NCI-H1930 (cell line): ENCODE measurements at places on chromosomes 6 and 20.

DNA sequence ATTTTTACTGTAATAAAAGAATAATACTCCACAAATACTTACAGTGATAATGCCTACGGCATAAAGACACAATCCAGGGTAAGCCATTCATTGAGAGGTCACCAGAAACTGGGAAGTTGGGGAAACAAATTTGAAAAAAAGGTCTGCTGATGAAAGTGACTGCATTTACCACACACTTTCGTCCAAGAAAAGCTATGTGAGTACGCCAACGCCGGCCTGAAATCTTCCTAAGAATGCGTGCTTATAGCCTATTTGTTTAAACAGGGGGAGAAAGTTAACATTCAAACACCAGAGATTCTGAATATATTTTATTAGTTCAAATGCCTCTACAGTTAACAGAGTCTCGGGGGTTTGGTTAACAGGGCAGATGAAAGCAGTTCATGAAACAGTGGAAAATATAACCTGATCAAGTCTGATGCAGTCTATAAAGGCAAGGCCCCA is 657 bp upstream of the LTV1 start:
- no peak for DNase-seq

- no peak for DNase-seq
Observed at GRCh38 chr6:14313248-14313647, 195.7 kb downstream of the CD83 start.

GRCh38 chr6:74764486-74764885 is 441.4 kb downstream of the COL12A1 start:
- no peak for DNase-seq

- no peak for DNase-seq
Observed at GRCh38 chr6:157325069-157325805, 1.9 kb upstream of the TMEM242 start.

DNA sequence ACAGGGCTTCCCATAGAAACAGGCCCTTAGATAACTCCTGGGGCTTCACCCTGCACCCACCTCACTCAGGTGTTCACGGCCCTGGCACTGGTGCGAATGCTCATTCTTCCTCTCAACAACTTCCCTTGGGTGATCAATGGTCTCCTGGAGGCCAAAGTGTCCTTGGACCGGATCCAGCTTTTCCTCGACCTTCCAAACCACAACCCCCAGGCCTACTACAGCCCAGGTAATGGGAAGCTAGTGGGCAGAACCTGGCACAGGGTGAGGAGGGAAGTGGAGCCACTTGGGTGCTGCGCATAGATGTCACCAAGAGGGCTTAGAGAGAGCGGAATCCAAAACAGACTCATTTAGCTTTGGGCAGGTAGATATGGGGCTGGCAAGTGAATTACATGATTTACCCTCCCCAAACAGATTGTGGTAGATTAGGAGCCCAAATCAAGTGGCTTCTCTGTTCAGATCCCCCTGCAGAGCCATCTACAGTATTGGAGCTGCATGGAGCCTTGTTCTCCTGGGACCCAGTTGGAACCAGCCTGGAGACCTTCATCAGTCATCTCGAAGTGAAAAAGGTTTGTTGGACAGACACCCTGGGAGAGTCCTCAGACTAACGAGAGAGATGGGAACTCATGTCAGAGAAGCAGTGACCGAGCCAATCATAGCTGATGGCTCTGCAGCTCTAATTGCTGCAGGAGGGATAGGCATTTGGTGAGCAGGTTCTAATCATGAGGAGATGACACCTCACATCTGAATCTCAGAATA is 8.5 kb downstream of the ABCC10 start:
- DNase-seq: no peak

- no peak for DNase-seq
Observed at GRCh38 chr6:93792746-93793145, 373.4 kb upstream of the EPHA7 start.

- no peak for DNase-seq
Observed at GRCh38 chr6:70706491-70707123, 38.9 kb downstream of the SMAP1 start.

DNA sequence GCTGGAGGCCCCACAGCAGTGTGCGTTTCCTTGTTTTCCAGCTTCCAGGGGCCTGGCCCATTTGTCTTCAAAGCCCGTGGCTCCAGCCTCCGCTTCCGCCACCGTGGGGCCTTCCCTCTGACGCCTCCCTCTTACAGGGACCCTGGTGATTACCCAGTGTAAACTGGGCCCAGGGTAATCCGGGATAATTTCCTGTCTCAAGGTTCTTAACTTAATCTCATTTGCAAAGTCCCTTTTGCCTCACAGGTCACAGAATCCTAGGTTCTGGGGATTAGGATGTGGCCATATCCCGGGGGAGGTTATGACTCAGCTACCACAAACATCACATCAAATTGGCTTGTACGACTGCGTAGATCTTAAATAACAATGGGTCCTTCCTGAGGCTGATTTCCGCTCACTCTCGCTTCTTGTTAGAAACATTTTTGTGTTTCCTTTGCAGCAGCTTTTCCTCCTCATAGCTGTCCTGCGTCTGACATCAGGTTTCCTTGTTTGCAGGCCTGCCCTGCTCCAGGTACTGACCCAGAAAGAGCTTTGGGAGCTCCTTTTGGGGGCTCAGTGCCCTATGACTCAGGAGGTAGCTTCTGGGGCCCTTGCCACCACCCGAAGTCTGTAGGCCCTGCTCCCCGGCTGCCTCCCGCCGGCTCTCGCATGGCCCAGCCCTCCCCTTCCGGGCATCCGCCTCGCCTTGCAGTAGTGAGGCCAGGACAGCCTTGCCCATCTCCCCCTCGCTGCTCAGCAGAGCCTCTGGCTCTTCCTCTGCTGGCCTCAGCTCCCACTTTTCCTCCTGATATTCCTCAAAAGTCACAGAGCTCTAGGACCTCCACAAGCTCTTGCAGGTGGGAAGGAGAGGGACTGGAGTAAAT is 100.5 kb downstream of the ERMARD start:
- DNase-seq: no peak

DNA sequence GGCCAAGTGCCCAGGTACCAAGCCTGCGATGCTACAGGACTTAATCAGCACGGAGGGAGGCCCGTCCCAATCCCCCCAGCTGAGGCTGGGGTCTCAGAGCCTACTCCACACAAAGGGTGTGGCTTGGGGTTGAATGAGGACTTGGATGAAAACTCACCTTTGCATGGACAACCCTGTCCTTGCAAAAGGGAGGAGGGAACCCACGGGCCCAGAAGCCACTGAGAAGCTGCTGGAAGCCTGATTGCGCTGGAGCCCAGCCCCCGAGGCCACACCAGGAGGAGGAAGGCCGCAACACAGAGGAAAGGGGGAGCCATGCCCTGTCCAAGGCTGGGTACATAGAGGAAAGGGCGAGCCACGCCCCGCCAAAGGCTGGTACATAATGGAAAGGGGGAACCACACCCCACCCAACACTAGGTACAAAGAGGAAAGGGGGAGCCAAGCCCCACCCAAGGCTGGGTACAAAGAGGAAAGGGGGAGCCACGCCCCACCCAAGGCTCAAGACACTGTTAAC is 158.8 kb downstream of the DLL1 start:
- DNase-seq: no peak

DNA sequence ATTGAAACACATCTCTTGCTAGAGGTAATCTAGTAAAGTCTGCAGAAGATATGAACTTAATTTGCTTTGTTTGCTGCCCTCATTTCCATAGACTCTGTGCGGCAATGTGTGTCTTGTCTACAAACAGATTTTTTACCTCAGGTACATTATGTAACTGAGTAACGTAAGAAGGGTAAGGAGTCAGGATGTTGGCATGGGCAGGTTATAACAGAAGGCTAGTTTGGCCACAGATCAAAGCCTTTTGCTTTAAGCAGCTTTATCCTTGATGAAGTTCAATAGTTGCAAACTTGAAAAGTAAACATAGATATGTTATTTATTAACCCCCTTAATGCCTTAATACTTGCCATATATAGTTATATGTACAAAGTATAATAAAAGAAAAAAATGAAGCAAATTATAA is 391.6 kb upstream of the FKBP1C start:
- no peak for DNase-seq

DNA sequence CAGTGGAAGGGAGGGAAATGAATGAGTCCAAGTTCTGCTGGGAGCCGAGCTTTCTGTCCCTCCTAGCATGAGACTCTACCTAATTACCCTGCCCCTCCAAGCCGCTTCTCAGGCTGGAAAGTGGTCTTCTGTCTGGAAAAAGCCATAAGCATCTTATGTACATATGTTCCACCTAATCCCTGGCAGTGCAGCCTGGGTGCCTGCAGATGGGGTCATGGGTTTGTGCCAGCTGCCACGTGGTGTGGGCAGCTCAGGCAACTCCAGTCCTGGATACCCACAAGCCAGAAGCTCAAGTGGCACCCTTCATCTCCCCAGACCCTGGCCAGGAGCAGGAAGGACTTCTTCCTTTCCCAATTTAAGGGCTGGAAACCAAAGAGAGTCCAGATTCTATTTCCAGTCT is 253.1 kb downstream of the LY86 start:
- DNase-seq: no peak

DNA sequence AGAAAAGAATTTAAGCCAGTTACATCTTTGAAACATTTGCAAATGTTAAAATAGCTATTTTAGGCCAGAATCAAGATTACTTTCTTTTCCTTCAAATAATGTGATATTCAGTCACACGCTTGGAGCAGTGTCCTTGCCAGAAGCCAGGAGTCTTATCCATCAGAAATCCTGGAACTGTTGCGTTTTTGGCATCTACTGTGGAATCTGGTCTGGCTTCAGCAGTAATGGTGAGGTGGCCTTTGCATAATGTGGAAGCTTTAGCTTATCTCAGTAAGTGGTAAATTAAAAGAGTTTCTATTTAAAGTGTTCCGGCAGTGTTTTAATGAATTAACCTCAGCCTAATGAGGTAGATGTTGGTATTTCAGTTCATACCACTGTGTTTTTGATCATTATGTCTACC is 97.6 kb downstream of the FIG4 start:
- no peak for DNase-seq

- no peak for DNase-seq
Observed at GRCh38 chr6:3696525-3697088, 54.9 kb downstream of the PXDC1 start.
